ENCODE measurements at places on chromosomes 1 and 21.

- H3K27ac ChIP-seq, result no peak overlapping the region
- H3K4me1 ChIP-seq, result no peaks in the 10 kb centered on the region
- H3K4me3 ChIP-seq, result no peak overlapping the region
- DNase-seq, result no peak
- no peaks in the 10 kb centered on the region for H3K27me3 ChIP-seq
Observed at GRCh38 chr21:29753216-29753615, 186.6 kb downstream of the GRIK1 start.

DNA sequence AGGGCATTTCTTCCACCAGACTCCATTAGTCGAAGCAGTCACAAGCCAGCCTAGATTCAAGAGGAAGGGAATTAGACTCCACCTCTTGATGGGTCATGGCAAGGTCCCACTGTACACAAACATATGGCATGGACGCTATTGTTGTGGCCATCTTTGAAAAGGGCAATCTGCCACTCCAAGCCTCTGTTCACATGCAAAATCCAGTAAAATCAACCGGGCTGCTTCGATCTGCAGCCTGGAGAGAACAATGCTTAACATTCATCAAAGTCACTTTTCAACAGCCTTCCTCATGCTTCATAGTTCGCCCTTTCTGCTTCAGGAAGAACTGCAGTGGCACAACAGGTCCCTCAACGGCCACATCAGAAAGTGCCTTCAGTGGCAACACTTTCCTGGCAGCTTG, 28.0 kb upstream of the GJB5 start:
- H3K27me3 ChIP-seq, result no peaks in the 10 kb centered on the region
- H3K36me3 ChIP-seq, result no peaks in the 10 kb centered on the region
- H3K4me1 ChIP-seq, result no peaks in the 10 kb centered on the region
- no peak overlapping the region for H3K27ac ChIP-seq

DNA sequence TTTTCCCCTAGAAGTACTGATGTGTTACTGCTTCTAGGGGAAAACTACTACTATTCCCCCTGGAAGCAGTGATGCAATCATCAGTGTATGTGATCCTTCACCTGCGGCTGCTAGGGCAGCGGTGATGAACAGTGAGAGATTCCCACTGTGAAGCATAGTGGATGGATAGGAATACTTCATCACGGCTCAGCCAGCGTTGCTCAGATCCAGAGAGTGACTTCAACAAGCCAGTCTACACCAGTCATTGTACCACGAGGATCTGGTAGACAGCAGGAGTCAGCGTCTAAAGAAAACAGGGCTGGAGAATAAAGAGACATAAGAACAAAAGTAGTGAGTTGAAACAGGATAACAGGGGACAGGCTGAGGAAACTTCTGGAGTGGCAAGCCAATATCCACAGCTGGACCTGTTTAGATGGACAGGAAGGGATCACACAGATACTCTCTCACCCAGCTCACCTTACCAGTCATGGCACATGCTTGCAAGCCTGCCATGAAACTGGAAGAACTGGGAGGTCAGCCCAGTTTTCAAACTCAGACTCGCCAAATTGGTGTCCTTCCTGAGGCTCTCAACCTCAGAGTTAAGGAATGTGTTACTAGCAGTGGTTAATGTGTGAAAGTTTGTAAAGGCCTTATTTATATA, 42.4 kb upstream of the LRRC52 start:
- H3K27ac ChIP-seq, result no peak overlapping the region
- H3K27me3 ChIP-seq, result no peaks in the 10 kb centered on the region
- H3K4me1 ChIP-seq, result no peaks in the 10 kb centered on the region
- DNase-seq, result no peak
- no peaks in the 10 kb centered on the region for H3K36me3 ChIP-seq

DNA sequence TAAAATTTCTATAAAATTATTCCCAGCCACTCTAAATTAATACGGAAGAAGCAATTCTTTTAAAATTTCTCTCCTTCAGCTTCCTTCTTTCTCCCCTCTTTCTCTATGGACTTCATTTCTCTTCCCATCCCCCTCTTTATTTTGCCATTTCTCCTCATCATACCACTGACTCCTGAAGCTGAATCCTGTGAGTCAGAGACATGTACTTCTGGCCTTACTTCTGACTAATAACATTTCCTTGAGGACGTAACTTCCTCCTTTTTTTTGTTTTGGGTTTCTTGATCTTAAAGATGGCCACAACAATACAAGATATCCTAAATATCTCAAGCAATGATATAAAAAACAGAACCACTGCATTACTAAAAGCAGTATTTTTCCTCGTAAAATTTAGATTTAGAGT, 63.6 kb upstream of the DENND1B start:
- no peaks in the 10 kb centered on the region for H3K4me1 ChIP-seq
- no peaks in the 10 kb centered on the region for H3K36me3 ChIP-seq
- H3K27me3 ChIP-seq, result no peaks in the 10 kb centered on the region

- H3K36me3 ChIP-seq, result no peaks in the 10 kb centered on the region
- no peak for DNase-seq
- H3K4me3 ChIP-seq, result no peak overlapping the region
- no peak overlapping the region for H3K27ac ChIP-seq
- H3K4me1 ChIP-seq, result no peaks in the 10 kb centered on the region
Observed at GRCh38 chr1:52127181-52128180, 14.4 kb upstream of the ZFYVE9 start.

DNA sequence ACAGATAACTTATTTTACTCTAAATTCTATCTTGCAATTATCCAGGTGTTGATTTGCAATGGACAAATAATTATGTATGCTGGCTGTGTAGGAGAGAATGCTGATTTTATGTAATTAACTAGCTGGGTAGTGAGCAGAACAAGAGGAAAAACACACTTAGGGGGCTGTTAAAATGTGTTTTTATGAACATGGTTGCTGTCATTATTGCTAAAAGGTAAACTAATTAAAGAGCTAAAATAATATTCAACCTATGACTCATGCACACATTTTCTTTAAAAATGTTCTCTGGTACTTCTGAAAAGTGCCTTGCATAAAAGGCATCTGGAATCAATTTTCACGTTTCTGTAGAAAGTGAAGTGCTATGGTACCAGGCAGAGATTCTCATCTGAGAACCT, 192.8 kb upstream of the C8B start:
- no peak overlapping the region for H3K27ac ChIP-seq
- peaks cover 9% of the 10 kb centered on the region for H3K4me1 ChIP-seq
- H3K27me3 ChIP-seq, result no peaks in the 10 kb centered on the region

DNA sequence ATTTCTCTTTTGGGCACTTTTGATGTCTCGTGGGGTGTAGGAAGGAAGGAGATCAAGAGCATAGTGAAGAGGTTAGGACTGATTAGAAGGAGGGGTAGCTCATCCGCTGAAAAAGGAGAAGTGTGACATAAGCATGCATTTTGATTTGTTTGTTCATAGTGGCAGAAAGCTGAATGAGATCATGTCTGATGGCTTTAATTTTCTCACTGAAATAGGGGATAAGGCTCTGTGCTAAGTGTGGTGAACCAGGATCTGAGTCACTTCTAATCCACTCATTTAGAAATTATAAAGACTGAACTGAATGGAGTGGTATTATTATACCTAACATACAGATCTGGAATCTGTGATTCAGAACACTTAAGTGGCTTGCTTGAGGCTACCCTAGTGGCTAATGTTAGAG, 344.5 kb downstream of the PDE4B start:
- H3K4me3 ChIP-seq, result no peak overlapping the region
- no peaks in the 10 kb centered on the region for H3K4me1 ChIP-seq
- H3K27ac ChIP-seq, result no peak overlapping the region
- no peak for DNase-seq
- H3K36me3 ChIP-seq, result no peaks in the 10 kb centered on the region

DNA sequence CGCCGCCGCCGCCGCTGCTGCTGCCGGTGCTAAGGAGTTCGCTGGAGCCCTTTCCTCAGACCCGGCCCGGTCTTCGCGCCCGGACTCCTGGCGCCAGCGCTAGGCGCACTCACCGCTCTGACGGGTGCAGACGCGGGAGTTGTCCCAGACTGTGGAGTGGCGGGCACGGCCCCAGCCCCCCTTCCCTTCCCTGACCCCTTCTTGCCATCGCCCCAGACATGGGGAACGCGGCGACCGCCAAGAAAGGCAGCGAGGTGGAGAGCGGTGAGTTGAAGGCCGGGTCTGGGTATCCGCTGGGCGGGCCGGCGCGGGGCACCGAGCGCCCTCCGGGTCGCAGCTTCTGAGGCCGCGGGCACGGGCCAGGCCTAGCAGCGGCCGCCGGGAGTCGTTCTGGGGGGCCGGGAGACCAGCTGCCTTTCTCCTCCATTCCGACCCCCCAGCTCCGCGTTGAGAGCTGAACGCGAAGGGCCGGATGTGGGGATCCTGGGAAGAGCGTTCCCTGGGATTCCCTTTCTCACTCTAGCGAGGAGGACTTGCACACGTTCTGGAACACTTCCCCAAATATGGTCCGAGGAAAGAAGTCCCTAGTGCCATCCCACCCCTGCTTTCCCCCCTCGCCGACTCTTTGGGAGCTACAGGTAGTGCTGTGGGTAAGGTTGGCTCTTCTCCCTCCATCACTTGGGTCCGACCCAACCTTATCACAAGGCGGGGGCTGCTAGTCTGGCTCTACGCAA, 65.8 kb upstream of the PRKACB start:
- peak overlapping the region; percentile 99 for H3K4me3 ChIP-seq
- peaks cover 2% of the 10 kb centered on the region for H3K4me1 ChIP-seq
- no peaks in the 10 kb centered on the region for H3K27me3 ChIP-seq
- H3K36me3 ChIP-seq, result no peaks in the 10 kb centered on the region

DNA sequence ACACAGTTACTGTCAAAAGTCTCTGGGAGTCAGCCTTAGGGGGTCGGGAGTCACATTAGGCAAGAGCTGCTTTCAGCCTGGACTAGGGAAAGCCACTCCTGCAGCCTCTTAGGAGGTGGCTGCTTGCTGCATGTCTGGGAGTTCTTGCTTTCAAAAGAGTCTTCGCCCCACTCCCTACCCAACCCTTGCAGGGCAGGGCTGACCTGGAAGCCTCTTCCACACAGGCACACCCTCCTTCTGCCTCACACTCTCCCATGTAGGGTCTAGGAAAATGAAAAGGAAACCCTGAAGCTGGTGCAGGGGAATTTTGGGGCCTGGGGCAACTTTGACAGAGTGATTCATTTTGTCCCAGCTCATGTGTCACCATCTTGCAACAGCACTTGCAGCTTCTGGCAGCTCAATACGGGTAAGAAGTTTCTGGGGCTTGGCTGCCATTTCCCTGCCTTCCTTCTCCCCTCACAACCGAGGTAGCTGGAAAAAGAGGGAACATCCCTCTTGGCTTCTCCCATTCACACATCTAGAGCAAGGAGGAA, 37.3 kb downstream of the KCND3 start:
- H3K27me3 ChIP-seq, result no peaks in the 10 kb centered on the region
- no peaks in the 10 kb centered on the region for H3K36me3 ChIP-seq
- no peak for DNase-seq
- H3K4me1 ChIP-seq, result no peaks in the 10 kb centered on the region

- H3K36me3 ChIP-seq, result peaks cover 8% of the 10 kb centered on the region
- DNase-seq, result no peak
- no peak overlapping the region for H3K4me3 ChIP-seq
- H3K27me3 ChIP-seq, result no peaks in the 10 kb centered on the region
Observed at GRCh38 chr1:64495878-64496277, 25.9 kb downstream of the CACHD1 start.

DNA sequence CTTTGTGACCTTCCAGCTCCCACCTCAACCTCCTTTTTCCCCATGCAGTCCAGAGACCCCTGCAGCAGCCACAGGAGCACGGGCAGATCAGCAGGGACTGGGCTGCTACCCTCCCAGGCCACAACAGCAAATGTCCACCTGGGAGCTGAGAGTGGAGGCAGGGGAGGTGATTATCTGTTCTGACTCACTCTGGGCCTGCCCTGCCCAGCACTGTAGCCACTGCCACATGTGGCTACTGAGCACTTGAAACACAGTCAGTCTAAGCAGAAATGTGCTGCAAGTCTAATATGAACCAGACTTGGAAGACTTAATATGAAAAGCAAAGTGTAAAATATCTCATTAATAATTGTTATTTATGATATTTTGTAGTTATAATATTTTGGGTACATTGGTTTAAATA, 148.9 kb upstream of the VANGL1 start:
- H3K36me3 ChIP-seq, result no peaks in the 10 kb centered on the region
- no peaks in the 10 kb centered on the region for H3K4me1 ChIP-seq
- no peak for DNase-seq
- no peak overlapping the region for H3K4me3 ChIP-seq

- no peak for DNase-seq
- peaks cover 5% of the 10 kb centered on the region for H3K4me1 ChIP-seq
- H3K4me3 ChIP-seq, result no peak overlapping the region
- no peaks in the 10 kb centered on the region for H3K36me3 ChIP-seq
- no peaks in the 10 kb centered on the region for H3K27me3 ChIP-seq
Observed at GRCh38 chr1:98975113-98975512, 29.5 kb downstream of the PLPPR5 start.

Measured in neuronal stem cell (in vitro differentiated cells).